ENCODE measurements at places on chromosomes 12 and 14.

DNA sequence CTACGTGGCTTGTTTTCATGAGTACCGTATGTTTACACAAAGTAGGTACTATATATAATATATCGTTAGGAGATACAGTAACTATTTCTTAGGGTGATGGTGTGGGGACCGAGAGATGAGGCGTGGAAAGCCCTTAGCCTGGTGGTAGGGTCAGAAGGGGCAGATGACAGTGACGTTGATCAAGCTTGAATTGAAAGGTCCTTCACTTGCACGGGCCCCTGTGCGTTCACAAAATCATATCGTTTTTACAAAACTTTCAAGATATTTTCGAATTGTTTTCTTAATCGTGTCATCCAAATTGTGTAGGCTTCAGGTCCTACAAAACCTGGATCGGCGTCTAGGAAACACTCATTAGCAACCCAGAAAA lies 881 bp upstream of the SOS2 start:
- no peak for DNase-seq

- DNase-seq = no peak
Measured at GRCh38 chr14:96255501-96256366, at the start of gene BDKRB1. BDKRB1 (plus strand) TSS chr14:96256210; CDS start chr14:96263683, 7,473 bp downstream.

DNA sequence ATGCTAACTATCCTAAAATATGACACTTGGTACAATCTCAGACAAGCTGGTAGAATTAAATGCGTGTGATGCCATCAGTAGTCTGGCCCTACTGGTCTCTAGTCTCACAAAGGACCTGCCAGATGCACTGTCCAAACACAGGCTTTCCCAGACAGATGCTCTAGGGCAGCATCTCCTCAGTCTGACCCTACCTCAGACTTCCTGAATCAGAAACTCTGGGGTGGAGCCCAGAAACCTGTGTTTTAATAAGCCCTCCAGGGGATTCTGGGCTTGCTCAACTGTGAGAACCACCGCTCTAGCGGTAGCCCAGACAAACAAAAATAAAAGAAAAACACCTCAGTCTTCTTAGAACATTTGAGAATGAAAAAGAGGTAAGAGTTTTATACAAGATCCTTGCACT lies 48.0 kb downstream of the BDKRB1 start:
- DNase-seq = no peak

GRCh38 chr12:40921563-40922163 lies 229.4 kb downstream of the CNTN1 start:
- DNase-seq = no peak

- no peak for DNase-seq
Measured at GRCh38 chr12:27199638-27200300, 44.3 kb upstream of the STK38L start.
